T-cell (primary cell): ENCODE measurements at places on chromosomes 13 and 19. TPM values are rescaled to one million over a fixed set of nuclear protein-coding genes. Genes with fewer than 3 reads are reported as not detected.

The ZNF544 gene
- 23.4 TPM for total RNA-seq

GRCh38 chr19:3507371-3508120, 1.4 kb downstream of the FZR1 start:
- peaks cover 9% of the 10 kb centered on the region for H3K4me1 ChIP-seq
- no peak overlapping the region for H3K27ac ChIP-seq
- no peak for DNase-seq
- H3K27me3 ChIP-seq, result no peaks in the 10 kb centered on the region
- peak overlapping the region; percentile 78 for H3K4me3 ChIP-seq
- peaks cover 28% of the 10 kb centered on the region for H3K36me3 ChIP-seq

The NOVA2 gene
- total RNA-seq, result not detected

DNA sequence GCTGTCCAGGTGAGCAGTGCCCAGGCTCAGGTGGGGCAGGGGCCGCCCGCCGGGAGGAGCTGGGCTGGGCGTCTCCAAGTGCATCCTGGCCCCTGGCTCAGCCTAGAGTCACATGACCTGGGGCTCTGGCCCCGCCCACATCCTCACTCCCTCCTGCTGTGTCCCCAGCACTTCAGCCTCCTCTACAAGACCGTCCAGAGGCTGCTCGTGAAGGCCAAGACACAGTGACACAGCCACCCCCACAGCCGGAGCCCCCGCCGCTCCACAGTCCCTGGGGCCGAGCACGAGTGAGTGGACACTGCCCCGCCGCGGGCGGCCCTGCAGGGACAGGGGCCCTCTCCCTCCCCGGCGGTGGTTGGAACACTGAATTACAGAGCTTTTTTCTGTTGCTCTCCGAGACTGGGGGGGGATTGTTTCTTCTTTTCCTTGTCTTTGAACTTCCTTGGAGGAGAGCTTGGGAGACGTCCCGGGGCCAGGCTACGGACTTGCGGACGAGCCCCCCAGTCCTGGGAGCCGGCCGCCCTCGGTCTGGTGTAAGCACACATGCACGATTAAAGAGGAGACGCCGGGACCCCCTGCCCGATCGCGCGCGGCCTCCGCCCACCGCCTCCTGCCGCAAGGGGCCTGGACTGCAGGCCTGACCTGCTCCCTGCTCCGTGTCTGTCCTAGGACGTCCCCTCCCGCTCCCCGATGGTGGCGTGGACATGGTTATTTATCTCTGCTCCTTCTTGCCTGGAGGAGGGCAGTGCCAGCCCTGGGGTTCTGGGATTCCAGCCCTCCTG, 16.8 kb upstream of the CELF5 start:
- H3K27ac ChIP-seq, result no peak overlapping the region
- no peak for DNase-seq
- peaks cover 20% of the 10 kb centered on the region for H3K36me3 ChIP-seq
- peaks cover 7% of the 10 kb centered on the region for H3K27me3 ChIP-seq
- peaks cover 3% of the 10 kb centered on the region for H3K4me1 ChIP-seq

DNA sequence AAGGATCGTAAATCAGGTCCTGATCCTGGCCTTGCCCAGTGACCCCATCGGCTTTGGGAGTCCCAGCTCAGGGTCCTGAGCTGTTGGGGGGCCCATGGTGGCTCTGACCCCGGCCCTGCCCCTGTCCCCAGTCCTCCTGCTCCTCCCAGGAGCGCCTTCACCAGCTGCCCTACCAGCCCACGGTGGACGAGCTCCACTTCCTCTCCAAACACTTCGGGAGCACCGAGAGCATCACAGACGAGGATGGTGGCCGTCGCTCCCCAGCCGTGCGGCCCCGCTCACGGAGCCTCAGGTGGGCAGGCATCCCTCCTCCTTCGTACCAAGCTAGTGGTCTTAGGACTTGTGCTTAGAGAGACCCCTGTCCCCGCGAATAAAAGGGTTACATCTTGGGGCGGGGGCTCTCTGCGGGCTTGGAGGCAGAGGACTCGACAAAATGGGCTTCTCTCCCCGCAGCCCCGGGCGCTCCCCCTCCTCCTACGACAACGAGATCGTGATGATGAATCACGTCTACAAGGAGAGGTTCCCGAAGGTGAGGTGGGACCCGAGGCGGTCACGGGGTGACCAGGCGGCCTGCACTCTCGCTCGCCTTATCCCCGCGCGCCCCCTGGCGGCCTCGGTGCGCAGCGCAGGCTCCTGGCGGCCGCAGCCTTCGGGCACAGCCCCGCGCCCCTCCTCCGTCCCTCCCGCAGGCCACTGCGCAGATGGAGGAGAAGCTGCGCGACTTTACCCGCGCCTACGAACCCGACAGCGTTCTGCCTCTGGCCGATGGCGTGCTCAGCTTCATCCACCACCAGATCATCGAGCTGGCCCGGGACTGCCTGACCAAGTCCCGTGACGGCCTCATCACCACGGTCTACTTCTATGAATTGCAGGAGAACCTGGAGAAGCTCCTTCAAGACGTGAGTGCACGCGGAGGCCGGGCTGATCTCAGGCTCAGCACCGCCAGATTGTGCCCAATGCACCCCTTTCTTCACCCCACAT, 9.1 kb downstream of the MAST1 start:
- peak overlapping the region; percentile 15 for H3K4me3 ChIP-seq
- peaks cover 57% of the 10 kb centered on the region for H3K27me3 ChIP-seq
- no peaks in the 10 kb centered on the region for H3K36me3 ChIP-seq
- H3K27ac ChIP-seq, result no peak overlapping the region
- H3K4me1 ChIP-seq, result no peaks in the 10 kb centered on the region

DNA sequence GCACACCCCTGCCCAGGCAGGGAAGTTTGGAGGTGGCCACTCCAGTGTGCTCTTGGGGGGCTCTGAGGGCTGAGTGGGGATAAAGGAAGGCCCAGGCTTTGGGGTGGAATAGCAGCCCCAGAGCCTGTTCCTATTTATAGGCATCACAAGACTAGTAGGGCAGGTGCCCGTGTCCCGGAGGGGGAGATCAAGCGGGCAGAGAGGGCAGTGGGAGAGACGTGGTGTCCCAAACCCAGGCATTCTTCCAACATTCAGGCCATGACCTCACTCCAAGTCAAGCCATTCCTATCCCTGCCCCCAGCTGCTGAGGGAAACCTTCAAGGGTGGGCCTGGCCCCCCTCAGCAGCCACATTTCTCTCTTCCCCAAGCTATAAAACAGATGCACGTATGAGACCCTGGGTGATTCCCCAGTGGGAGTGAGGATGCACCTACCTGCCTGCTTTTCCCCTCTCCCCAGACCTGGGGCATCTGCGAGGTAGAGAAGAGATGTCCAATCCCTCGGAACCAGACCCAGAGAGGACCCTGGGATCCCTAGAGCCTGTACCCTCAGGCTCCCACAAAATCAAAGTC, 3.9 kb downstream of the WIZ start:
- H3K27ac ChIP-seq, result no peak overlapping the region
- H3K4me3 ChIP-seq, result no peak overlapping the region
- no peak for DNase-seq
- no peaks in the 10 kb centered on the region for H3K36me3 ChIP-seq

The ZNF728 gene
- total RNA-seq, result not detected

GRCh38 chr13:48829536-48829935, 146.2 kb upstream of the FNDC3A start:
- H3K27ac ChIP-seq, result no peak overlapping the region
- DNase-seq, result no peak
- H3K36me3 ChIP-seq, result no peaks in the 10 kb centered on the region
- no peaks in the 10 kb centered on the region for H3K4me1 ChIP-seq
- no peak overlapping the region for H3K4me3 ChIP-seq

The RGL3 gene
- not detected for total RNA-seq

- H3K4me1 ChIP-seq, result peaks cover 23% of the 10 kb centered on the region
- DNase-seq, result no peak
- H3K4me3 ChIP-seq, result no peak overlapping the region
- H3K27me3 ChIP-seq, result no peaks in the 10 kb centered on the region
Observed at GRCh38 chr13:50244355-50244712, 229.1 kb downstream of the KCNRG start.

DNA sequence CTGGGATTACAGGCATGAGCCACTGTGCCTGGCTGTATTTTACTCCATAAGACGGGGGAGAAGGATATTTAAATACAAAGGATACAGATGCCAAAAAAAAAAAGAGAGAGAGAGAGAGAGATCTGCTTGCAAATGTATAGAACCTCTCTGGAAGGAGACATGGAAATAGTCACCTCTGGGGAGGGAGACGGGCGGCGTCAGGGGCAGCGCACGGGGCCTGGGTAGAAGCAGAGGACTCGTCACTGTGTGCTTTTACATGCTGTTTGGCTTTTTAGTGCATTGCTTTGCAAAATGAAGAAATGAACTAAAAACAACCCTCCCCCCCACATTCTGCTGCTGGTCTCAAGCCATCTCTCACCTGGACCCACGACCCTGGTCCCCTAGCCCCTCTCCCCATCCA, 4.8 kb upstream of the ZNF653 start:
- no peak overlapping the region for H3K4me3 ChIP-seq
- H3K27me3 ChIP-seq, result no peaks in the 10 kb centered on the region
- no peak for DNase-seq

DNA sequence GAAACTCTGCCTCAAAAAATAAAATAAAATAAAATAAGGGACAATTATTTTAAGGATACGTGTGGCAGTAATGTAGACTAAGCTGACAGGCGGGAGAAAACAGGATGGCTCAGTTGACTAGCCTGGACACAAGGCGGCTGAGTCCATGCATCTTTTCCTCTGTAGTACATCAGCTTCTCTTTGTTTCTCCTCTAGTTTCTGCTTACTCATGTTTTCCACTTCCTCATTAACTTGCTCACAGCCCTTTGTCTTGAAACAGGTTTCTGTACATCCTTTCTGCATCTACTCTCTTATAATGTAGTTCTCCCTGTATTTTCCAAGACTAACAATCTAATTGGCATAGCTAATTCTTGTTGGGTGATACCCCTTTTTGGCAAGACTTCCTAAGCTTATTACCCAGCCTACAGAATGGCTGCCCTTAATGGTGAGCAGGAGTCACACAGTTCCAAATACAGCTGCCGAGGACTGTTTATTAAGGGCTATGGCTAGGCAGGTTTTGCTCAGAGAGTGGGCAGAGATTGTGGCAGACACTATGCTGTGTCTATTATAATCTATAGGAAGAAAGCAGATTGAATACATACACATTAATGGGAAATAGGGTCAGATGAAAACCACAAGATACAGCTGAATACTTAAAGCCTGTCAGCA, 58.7 kb upstream of the KLF5 start:
- H3K27ac ChIP-seq, result no peak overlapping the region
- no peaks in the 10 kb centered on the region for H3K4me1 ChIP-seq
- no peak overlapping the region for H3K4me3 ChIP-seq
- H3K36me3 ChIP-seq, result no peaks in the 10 kb centered on the region

GRCh38 chr13:39073983-39074382, 35.7 kb downstream of the NHLRC3 start:
- H3K4me3 ChIP-seq, result no peak overlapping the region
- H3K4me1 ChIP-seq, result no peaks in the 10 kb centered on the region
- no peak overlapping the region for H3K27ac ChIP-seq

DNA sequence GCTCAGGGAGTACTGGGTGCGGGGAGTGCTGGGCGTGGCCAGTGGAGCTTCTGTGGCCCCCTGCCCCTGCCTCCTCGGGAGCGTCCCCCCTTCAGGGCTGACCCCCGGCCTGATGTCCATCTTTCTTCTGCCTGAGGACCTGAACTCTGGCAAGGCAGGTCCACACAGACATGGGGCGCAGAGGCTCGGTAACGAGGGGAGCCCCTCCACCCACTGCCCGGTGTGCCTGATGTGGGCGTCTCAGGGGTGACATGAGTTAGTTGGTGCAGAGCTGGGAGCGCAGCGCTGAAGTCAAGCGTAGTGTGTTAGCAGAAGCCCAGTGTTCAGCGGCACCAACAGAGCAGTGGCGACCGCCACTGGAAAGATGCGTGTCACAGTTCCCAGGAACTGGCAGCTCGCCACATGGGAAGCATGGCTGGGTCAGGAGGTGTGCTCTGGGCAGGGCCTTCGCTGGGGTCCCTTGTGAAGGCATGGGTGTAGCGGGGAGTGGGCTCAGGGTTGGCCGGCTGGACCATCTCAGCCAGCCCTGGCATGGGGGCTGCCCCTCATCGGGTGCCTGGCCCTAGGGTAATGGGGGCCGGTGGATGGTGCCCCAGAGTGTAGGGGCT, 11.5 kb downstream of the THOP1 start:
- H3K27me3 ChIP-seq, result no peaks in the 10 kb centered on the region
- no peaks in the 10 kb centered on the region for H3K4me1 ChIP-seq
- H3K4me3 ChIP-seq, result no peak overlapping the region
- H3K36me3 ChIP-seq, result peaks cover 30% of the 10 kb centered on the region
- no peak for DNase-seq

- DNase-seq, result no peak
- peaks cover 13% of the 10 kb centered on the region for H3K4me1 ChIP-seq
- H3K4me3 ChIP-seq, result peak overlapping the region; percentile 62
Observed at GRCh38 chr13:112688560-112689302, 1.1 kb upstream of the ATP11A start.

DNA sequence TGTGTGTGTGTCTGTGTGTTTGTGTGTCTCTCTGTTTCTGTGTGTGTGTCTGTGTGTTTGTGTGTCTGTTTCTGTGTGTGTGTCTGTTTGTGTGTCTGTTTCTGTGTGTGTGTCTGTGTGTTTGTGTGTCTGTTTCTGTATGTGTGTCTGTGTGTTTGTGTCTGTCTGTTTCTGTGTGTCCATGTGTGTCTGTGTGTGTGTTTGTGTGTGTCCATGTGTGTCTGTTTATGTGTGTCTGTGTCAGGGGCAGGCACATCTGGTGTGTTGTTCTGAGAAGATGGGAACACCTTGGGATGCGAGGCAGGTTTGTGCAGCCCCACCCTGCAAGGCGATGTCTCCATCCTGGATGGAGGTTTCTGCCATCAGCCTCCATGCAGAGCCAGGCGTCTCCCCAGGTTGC, 275.8 kb upstream of the SOX1 start:
- H3K36me3 ChIP-seq, result no peaks in the 10 kb centered on the region
- no peak overlapping the region for H3K4me3 ChIP-seq
- no peaks in the 10 kb centered on the region for H3K27me3 ChIP-seq

- H3K27me3 ChIP-seq, result no peaks in the 10 kb centered on the region
- no peaks in the 10 kb centered on the region for H3K36me3 ChIP-seq
- H3K4me3 ChIP-seq, result no peak overlapping the region
- no peaks in the 10 kb centered on the region for H3K4me1 ChIP-seq
Observed at GRCh38 chr19:42467183-42467760, 24.5 kb upstream of the CXCL17 start.

The CRTC1 gene
- total RNA-seq, result 25.0 TPM

The STOML3 gene
- total RNA-seq, result not detected

GRCh38 chr13:69524459-69525150, 583.0 kb upstream of the ATXN8OS start:
- no peak overlapping the region for H3K4me3 ChIP-seq
- H3K27me3 ChIP-seq, result no peaks in the 10 kb centered on the region
- H3K36me3 ChIP-seq, result no peaks in the 10 kb centered on the region
- DNase-seq, result no peak

The S1PR4 gene
- total RNA-seq, result 324 TPM
